Stimulated activated CD4-positive, alpha-beta T cell treated with anti-CD3 and anti-CD28 coated beads, Interleukin-4, amount 100 ng/mL, for 48 hours (primary cell): ENCODE measurements at places on chromosomes 4 and X.

- DNase-seq: no peak
These were observed 265.7 kb upstream of the BOD1L1 start for GRCh38 chr4:13893211-13893610.

DNA sequence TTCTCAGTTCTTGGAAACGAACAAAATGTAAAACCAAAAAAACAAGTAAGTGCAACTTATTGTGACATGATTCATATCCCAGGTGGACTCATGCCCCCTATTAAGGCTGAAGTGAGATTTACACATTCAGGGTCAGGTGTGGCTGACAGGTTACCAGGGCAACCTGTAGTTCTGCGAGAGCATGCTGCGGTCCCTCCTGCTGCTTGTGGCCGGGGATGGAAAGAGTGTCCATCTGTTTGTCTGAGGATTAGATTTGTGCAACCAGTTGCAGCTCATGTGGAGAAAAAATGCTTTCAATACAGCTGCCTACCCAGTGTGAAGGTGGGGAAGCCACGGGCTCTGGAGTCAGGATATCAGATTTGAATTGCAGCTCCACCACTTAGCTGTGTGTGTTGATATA is 78.8 kb downstream of the FAM184B start:
- DNase-seq: no peak

DNA sequence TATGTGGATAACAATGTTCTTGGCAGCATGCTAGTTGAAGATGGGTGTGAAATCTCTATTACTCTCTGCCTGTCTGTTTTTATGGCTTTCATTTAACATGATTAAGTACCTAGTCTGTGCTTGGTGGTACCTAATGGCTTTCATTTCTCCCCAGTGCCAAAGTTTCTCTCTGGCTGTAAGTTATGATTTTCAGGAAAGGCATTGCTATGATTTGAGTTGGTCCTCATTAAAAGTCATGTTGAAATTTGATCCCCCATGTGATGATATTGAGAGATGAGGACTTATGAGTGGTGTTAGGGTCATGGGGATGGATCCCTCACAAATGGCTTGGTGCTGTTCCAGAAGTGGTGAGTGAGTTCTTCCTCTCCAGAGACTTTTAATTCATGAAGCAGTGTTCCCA is 162.4 kb upstream of the IL15 start:
- no peak for DNase-seq

- DNase-seq: no peak
These were observed 4.2 kb upstream of the ARSD start for GRCh38 chrX:2933125-2933900.

DNA sequence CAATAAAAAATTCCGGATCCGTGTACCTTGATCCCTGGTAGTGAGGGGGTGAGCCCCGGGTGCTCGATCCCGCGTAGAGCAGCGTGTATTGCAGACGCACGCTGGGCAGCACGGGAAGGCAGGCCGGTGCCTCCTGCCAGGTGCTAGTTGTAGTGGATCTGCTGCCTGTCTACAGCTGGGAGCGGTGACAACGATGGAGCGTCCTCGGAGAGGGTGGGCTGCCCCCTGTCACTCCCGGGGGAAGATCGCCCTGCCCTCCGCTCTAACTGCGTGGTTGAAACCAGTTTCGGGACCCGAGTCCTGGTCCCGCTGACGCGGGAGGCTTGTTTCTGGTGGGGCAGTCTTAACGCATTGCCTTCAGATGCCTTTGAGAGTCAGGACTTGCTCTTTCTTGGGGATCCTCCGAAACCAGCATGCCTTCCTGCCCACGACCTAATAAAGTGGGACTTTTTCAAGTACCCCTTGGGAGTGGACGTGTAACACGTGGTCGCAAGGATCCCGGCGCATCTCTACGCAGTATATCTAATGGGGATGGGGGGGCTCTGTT is 2.7 kb upstream of the NKX6-1 start:
- no peak for DNase-seq

DNA sequence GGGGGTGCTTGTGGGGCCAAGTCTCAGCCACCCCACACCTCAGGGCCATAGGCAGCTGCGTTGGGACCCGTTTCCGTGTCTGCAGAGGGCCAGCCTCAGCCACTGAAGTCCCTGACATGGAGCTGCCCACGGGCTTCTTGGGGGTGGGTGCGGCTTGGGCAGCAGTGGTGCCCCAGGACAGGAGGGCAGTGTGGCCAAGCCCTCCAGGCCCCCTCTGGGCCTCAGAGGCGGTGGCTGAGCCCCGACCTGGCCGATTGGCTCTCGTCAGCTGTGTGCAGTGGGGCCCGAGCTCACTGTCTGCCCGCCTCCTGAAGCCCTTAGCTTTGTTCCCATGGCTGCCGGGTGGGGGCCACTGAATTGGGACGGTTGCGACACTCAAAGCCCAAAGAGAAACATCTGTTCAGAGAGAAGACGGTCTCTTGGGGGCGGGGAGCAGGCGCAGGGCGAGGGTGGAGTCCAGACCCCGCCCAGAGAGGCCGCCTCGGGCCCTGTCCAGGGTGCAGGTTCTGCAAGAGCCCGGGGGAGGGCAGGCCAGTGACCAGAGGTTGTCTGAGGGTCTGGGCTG is 9.1 kb downstream of the FGFR3 start:
- no peak for DNase-seq

DNA sequence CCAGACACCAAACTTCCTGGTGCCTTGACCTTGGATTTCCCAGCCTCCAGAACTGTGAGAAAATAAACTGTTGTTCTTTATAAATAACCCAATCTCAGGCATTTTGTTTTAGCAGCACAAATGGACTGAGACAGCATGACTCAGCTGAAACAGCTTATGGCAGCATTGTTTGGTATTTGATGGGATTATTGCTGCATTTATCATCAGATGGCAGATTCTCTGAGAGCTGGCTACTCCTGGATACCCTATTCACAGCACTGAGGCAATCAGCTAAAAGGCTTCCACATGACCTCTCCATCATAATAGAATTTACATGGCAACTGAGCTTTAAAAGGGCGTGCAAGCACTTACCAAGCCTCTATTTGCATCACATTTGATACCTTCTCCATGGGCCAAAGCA is 623.1 kb upstream of the CPEB2 start:
- DNase-seq: no peak

- DNase-seq: no peak
These were observed 112.2 kb upstream of the ANXA3 start for GRCh38 chr4:78439328-78439727.

DNA sequence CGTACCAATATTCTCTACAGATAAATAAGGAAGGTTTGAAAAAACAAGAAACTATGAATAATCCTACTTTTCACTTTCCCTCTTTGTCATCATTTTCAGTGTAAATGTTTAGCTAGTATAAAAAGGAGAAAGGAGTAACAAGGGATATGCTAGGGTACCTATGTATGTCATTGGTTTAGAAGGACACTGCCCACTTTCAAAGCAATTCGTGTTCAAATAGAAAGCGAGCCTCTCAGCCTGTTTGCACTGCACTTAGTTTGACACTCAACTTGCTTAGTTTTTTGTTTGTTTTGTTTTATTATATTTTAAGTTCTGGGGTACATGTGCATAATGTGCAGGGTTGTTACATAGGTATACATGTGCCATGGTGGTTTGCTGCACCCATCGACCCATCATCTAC is 21.6 kb upstream of the RXFP1 start:
- DNase-seq: no peak
